ENCODE measurements at places on chromosomes 1 and 21.
A peak's percentile ranks its signal among the peaks of the same experiment; 100 is the strongest.

DNA sequence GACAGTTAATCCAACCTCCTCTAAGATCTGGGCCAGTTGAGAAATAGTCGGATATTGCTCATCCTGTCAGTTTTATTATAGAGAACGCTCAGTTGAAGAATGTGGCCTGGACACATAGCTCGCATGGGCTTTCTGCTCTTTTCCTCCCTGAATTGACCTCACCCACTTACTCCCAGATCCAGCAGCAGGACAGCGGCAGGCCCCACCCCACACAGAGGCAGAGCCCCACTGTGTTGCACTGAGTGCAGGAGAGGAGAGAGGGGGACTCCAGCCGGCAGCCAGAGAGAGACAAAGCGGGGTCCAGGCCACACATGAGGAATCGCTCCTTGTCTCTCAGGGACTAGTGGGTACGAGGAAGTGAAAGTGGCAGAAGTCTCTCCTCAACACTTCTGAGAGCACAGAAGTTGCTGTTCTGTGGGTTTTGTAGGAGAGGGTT, 78.6 kb downstream of the LAMC1 start:
- DNase-seq = no peak

- DNase-seq = no peak
These were observed 33.3 kb downstream of the LRP8 start for GRCh38 chr1:53294567-53294966.

DNA sequence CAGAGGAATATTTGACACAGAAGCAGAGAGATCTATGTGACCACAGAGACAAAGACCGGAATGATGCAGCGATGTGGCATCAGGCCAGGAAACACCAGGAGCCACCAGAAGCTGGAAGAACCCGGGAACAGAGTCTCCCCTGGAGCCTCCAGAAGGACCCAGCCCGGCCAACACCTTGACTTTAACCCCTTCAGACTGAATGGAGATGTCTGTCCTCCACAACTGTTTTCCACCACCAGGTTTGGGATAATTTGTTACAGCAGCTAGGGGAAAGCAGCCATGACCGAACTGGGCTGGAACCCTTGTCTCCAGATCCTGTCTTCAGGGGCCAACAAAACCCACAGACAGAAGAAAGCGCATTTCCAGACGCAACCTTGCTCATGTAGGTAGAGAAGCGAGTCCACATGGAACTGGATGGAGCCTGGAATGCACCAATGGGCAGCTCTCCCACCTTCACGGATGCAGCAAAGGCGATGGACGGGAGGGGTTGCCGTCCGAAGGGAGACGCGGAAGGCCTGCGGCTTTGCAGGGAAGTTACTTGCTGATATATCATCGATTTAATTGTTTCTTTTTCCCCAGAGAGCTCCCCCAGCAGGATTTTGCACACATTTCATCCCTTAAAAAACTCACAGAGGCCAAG, 396.6 kb downstream of the NPHP4 start:
- no peak for DNase-seq

- no peak for DNase-seq
These were observed 86.8 kb downstream of the TGFBR3 start for GRCh38 chr1:91799159-91799558.

- DNase-seq = no peak
These were observed 15.7 kb downstream of the SERTAD4 start for GRCh38 chr1:210248341-210248740.

DNA sequence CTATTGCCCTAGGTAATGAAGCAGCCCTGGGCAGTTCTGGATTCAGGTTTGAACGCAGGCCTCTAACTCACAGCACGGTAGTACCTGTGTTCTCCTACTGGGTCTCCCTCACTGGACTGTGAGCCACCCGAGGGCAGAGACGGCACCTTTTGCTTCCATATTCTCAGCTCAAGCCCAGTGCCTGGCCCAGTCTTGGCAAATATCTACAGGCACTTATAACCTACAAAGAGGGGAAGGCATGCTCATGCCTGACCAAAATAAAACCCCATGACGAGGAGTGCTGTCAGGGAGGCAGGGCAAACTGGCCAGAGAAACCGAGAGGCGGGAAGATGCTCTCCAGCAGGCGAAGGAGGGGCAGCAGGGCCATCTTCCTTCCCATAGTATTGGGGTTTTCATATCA, 91.1 kb downstream of the DDX20 start:
- DNase-seq = no peak

DNA sequence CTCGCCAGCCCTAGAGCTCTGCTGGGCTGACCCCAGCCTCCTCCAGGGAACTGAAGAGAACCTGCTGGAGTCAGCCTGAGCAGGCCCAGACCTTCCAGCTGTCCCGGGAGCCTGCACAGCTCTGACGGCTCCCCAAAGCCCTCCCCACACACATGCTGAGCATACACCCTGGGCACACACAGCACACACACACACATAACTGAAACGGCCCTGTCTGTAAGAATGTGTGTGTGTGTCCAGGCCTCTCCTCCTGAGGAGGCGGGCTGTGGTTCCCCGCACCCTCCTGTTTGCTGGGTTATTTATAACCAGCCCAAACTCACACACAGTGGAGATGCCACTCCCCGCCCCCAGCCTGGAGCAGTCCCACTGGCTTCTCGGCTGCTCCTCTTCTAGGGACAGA, 20.2 kb downstream of the SDC3 start:
- no peak for DNase-seq

DNA sequence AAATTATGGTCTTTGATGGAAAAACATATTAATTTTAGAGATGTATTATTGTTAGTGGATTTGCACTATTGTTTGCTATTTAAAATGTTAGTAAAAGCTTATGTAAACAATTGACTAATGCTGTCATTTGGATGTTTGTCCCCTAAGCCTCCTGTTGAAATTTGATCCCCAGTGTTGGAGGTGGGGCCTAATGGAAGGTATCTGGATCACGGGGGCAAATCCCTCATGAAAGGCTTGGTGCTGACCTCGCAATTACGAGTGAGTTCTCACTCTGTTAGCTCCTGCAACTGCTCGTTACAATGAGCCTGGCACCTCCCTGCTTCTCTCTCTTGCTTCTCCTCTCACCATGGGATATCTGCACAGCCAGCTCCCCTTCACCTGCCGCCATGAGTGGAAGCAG, 14.3 kb downstream of the TMEM35B start:
- DNase-seq = no peak

GRCh38 chr1:15680561-15681348, 3.4 kb upstream of the PLEKHM2 start:
- DNase-seq = no peak

- peak; percentile 18 for DNase-seq
These were observed 4.5 kb downstream of the DLGAP3 start for GRCh38 chr1:34924759-34925555.

DNA sequence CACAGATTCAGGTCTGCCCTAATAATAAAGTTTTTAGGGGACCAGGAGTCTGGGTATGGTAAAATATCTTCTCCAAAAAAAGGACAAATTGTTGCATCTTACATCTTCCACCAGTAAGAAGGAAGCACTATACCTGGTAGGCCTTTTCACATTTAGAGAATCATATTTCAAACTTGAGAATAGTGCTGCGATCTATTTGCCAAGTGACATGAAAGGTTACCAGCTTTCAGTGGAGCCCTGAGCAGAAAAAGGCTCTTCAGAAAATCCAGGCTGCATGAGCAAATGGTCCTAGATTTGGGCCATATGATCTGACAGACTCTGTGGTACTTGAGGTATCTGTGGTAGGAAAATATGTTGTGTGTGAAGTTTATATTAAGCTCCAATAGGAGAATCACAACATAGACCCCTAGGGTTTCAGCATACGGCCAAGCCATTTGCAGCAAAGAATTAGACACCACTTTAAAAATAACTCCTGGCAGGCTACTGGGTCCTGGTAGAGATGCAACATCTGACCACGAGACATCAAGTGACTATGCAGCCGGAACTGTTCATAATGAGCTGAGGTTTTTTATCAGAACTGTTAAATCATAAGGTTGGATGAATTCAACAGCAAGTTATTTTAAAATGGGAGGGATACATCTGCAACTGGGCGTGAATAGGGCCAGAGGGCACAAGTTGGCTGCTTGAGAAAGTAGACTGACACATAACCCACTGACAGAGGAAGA, 38.6 kb upstream of the CCDC190 start:
- DNase-seq = no peak

GRCh38 chr1:101238031-101238628, 1.3 kb downstream of the S1PR1 start:
- DNase-seq = no peak

GRCh38 chr1:32201011-32201855, 838 bp downstream of the CCDC28B start:
- DNase-seq = peak; percentile 45

Data from globus pallidus (tissue), 1 donor.